ENCODE measurements at places on chromosomes 3 and 15.

DNA sequence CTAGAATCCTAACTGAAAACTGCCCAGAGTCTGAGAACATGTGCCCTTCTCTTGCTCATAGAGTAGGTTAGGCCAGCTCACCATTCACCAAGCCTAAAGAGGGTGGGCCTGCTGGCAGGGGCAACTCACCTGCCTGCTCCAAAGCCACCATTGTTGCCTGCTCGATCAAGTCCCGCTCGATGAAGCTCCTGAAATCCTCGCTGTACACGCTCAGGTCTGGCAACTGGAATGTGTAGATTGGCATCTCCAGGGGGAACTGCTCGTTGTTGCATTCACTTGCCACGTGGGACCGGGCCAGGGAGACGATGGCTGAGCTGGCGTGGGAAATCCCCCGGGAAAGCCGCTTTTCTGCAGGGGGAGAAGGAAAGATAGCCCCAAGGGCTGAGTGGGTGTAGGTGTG lies 232.2 kb downstream of the KLF13 start:
- no peak for DNase-seq

GRCh38 chr3:179333084-179333483 lies 10.3 kb downstream of the ZNF639 start:
- DNase-seq, result no peak

GRCh38 chr3:107620534-107620933 lies 97.8 kb downstream of the BBX start:
- no peak for DNase-seq

GRCh38 chr3:66597308-66597863 lies 96.6 kb upstream of the LRIG1 start:
- no peak for DNase-seq

- DNase-seq, result no peak
Observed at GRCh38 chr3:1929788-1930414, 168.8 kb upstream of the CNTN4 start.

GRCh38 chr3:129050556-129051295 lies 9.9 kb upstream of the GP9 start:
- DNase-seq, result no peak

DNA sequence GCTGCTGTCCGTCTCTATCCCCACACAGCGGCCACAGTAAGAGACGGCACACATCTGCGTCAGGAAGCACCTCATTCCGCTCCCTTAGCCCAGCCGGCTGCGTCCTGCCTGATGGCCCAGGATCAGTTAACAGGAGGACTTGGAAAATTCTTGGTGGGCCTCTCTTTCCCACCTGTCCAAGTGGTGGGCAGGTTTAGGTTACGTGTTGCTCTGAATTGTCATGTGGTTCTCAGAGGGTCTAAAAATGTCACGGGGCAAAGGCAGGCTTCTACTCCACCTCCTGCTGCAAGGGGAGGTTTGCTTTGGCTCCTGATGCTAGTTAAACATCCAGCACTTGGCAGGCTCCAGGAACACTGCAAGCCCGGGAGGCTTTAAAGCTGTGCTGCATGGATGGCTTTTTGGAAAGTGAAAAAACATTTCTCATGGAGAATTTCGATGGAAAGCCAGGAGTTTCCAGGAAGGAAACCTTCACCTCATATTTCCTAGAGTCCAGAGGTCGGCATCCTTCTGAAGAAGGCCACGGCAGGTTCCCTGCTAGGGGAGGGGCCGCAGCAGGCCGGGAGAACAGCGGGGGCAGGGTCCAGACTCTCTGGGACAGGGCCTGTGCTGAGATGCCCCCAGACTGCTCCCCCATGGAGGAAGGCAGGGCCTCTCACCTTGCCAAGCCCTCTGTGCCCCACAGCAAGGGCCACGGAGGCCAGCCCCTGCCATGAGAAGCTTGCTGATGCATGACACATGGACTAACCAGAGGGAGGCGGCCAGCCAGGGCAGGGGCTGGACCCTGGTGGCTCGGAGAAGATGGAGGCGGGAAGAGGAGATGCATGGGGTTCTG lies 10.8 kb downstream of the CTSH start:
- DNase-seq, result no peak

DNA sequence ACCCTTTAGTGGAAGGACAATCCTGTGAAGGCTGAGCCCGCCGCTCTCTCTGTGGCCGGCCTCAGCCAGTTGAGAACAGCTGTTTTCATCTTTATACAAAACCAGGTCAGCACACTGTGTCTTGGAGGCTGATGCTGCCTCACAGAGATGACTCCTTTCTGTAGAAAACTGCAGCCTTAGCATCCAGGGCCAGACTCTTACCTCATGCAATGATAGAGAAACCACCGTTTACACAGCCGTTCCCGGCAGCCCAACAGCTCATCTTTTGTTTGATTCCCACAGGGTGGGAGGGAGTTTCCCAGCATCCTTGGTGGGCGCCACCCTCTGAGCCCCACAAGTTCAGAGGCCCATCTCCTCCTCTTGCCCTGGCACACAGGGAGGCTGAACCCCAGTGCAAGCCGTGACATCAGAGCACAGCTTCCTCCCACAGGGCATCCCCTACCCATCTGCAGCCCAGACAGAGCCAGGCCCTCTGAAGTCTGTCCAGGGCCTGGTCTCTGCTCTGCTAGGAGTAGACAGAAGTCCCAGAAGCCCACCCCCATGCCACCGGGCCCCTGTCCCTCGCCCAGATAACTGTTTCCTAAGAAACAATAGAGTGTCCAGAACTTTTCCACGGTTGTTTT lies 105.0 kb downstream of the LRRK1 start:
- DNase-seq, result peak; percentile 42

DNA sequence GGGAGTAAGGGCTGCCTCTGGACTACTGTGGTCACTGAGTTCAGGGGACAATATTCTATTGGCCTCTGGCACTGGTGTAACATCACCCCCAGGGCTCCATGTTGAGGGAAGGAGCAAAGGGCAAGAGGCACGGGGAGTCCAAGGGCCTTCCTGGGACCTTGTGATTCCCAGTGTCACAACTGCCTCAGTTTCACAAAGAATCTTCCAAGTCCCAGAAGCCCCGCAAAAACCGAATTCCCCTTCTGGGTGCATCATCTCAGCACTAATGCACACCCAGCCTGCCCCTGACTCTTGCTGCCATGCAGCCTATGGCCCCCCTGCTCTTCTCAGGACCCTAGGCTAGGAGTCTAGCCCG lies 5.5 kb downstream of the AMOTL2 start:
- no peak for DNase-seq

GRCh38 chr3:195385526-195385925 lies 57.3 kb downstream of the ACAP2 start:
- DNase-seq, result no peak

DNA sequence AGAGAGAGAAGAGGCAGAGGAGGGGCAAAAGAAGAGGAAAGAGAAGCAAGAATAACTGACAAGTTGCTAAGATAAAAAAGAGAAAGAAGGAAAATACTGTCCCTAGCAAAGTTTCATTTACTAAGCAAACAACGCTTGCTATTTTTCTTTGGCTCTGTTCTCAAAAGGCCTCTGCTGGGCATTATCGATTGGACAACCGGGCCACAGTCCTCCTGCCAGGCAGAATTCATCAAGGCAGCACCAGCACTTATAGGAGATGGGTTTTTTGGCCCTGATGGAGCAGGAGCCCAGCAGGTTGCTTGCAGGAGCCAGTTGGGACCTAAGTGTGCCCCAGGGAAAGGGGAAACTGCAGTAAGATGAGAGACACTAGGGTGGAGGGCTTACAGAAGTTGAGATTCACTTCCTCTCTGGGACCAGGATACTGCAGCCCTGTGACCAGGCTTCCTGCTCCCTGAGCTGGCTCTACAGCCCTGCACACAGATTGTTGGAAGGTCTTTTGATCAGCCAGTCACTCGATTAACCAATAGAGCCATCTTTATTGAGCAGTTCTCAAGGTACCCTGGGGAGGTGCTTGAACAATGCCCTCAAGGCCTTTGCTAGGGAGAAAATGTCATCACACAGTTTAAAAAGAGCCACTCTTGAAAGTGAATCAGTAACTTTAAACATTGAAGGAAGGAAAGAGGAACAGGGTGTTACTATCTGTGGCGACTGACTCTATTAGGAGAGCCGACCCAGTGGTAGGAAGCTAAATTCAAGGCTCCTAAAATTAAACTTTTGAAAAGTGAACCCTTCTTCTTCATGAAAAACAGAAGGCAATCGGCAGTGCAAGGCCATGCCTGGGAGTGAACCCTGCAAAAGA lies 28.8 kb upstream of the GLCE start:
- DNase-seq, result no peak

DNA sequence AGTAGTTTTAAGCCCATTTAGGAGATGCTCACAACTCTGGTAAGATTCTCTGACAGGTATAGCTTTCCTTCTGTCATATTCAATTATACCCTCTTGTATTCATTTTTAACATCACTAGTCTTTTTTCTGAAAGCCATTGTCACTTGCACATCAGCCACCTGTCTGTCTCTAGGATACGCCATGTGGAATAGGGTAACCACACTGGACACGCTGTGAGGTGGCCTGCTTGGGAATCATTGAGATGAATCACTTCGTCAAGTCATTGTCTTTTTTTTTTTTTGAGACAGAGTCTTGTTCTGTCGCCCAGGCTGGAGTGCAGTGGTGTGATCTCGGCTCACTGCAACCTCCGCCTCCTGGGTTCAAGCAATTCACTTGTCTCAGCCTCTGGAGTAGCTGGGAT lies 7.4 kb downstream of the TM6SF1 start:
- no peak for DNase-seq

GRCh38 chr3:29202378-29202777 lies 78.5 kb upstream of the RBMS3 start:
- no peak for DNase-seq

GRCh38 chr3:29301332-29302019 lies 20.6 kb downstream of the RBMS3 start:
- DNase-seq, result no peak

DNA sequence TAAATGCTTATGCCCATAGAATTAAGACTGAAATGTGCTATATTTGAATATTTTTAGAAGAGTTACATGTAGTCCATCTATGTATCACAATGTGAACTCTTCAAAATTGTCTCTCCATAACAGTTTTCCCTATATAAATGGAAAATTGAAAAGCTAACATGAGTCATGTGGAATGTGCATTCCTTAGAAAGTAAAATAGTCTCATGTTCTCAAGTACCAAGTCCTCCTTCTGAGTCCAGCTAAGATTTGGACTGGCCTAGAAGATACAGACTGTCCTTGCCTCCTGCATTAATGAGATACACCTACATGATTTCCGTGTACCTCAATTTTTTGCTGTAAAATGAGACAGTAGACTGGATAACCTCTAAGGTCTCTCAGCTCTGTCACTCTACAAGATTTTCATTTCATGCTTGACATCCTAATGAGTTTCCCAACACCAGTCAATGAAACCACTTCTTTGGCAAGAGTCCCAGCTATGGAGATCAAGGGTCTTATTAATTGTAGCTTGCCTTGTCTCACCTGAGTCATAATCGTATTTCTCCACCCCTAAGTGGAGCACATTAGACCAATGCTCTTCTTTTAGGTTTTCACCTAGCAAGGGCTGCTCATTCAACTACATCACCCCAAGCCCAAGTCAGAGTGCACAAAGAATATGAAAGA lies 350.6 kb upstream of the IL12A start:
- DNase-seq, result peak; percentile 37

- peak; percentile 46 for DNase-seq
Observed at GRCh38 chr3:150083655-150084042, 113.0 kb upstream of the PFN2 start.

DNA sequence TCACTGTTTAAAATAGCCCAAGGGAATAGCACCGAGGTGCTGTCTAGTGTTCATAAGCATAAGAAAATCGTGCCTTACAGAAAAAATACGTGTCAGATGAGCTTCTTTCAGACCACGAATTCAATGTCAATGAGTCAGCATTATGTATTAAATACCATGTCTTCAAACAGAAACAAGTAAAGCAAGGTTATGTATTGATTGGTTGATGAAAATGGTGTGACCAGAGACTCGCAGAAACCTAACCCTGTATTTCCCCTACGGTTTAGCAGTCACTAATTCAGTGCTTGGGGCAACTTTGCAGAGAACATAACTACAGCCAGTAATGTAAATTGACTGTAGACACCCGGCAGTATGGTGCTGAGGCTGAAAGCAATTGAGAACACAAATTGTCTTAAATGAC lies 307.7 kb downstream of the IL5RA start:
- no peak for DNase-seq

- DNase-seq, result peak; percentile 72
Observed at GRCh38 chr3:113773381-113773780, 26.5 kb downstream of the ATP6V1A start.

DNA sequence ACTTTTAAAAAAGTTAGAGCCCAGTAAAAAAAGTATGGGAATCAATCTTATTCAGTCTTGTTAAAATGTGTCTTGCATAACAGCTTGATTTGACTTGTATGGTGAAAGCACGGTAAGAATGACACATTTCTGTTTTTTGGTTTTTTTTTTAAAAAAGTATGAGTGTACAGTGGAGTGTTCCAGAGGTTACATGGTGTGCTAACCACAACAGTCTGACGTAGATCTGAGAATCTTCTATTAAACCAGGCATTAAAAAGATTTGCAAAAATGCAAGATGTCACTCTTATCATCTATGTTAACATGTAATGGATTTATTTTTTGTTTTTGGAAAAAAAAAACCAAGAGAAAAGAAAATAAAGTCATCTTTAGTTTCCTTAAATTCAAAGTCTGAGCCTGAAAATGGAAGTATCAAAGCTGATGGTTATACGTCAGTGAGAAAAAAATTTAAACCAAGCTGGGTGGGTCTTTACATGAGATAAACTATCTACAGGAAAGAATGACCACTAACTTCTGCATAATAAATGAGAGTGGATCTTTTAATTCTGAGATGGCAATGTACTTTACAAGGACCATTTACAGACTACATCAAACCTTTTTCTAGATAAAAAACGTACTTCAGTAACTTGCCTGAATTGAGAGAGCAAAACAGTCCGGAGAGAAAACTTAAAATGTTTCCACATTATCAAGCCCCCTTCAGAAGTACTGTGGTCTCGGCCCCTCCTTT lies 1.6 kb downstream of the GABPB1 start:
- DNase-seq, result peak; percentile 63

DNA sequence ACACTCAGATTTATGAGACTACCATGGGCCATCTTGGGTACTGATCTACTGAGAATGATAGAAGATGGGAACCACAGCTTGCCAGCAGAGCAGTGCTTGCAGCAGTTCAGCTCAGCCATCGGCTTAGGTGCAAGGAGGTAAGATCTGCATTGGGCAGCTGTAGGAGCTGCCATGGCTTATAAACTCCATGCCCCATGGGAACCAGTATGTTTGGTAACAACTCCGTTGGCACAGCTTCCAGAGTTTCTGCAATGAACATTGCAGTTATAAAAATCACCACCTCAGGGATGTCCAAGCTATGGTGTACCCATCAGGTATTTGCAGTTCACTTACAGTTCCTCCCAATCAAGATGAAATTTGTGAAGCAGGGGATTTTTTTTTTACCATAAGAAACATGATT lies 299.1 kb upstream of the ROPN1 start:
- DNase-seq, result no peak

GRCh38 chr3:124227150-124227630 lies 235.3 kb upstream of the ROPN1 start:
- DNase-seq, result no peak
